ENCODE measurements at places on chromosomes 7 and 10. TPM values are rescaled to one million over a fixed set of nuclear protein-coding genes. Genes with fewer than 3 reads are reported as not detected.

DNA sequence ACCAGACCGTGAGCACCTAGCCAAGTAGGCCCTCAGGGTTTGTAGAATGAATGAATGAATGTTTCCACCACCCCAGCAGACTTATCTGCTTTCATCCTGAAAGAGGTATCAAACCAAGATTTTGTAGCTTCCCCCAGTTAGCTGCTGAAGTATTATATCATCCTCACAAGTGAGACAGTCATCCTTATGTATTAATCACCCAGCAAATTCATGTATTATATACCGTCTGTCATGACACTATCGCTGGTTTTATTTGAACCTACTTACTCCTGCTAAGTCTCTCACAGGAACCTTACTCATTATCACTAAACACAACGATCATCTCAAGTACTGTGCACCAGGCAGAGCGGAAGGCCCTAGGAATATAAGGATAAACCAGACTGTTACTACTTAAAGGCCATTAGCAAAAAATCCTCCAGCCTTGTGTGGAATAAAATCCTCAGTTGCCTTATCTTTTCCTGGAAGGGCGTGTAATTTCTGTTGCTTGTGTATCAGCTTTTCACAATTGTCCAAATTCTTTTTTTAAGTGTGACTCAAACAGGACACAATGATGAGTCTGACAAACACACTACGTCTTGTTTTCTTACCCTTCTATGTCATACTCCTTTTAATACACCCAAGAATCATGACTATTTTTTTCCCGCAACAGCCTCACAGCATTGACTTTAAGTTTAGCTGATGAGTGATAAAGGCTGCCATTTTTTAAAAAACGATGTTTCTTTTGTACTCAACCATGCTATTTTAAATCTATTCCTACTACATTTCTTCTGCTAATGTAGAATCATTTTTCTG lies 176.1 kb upstream of the KLF14 start:
- no peak overlapping the region for H3K27ac ChIP-seq
- no peak for DNase-seq
- H3K4me1 ChIP-seq = peaks cover 31% of the 10 kb centered on the region
- no peak overlapping the region for H3K4me3 ChIP-seq
- no peaks in the 10 kb centered on the region for H3K27me3 ChIP-seq

DNA sequence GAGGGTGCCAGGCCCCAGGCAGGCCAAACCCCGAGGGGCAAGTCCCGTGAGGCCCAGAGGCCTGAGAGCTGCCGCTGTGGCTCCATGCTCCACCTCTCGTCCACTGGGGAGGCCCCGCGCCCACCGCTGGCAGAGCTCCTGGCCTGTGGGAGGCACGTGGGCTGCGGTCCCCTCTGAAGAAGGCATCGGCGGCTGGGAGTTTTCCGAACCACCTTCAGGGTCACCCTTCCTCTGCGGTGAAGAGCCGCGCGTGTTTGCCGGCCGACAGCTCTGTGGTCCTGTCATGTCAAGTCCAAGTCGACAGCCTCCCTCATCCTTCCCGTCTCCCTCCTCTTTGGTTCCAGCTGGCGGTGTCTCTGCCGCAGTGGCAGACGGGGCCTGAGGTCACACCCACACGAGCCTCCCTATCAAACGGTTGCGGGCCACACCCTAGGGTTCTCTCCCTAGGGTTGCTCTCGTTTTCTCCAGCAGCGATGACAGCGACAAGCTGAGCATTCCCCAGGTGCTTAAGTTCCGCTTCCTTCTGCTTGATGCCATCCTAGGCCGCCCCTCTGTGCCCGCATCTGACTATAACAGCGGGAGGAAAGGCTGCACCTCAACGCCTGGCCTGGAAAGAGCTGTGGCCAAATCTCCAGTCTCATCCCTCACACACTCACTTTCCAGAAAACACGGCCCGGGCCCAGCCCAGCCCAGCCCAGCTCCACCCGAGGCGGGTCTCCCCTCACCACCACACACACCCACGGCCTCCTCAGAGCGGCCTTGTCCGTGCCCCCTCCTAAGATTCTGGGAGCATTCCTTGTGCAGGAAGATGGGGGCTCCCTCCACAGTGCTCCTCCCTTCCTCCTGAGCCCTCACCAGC lies 185.0 kb downstream of the ELFN1 start:
- H3K27me3 ChIP-seq = no peaks in the 10 kb centered on the region
- H3K36me3 ChIP-seq = no peaks in the 10 kb centered on the region
- peaks cover 56% of the 10 kb centered on the region for H3K4me1 ChIP-seq
- DNase-seq = peak; percentile 74

GRCh38 chr10:26725837-26726727 lies 28.6 kb downstream of the PDSS1 start:
- no peaks in the 10 kb centered on the region for H3K27me3 ChIP-seq
- H3K4me1 ChIP-seq = peaks cover 11% of the 10 kb centered on the region
- H3K4me3 ChIP-seq = no peak overlapping the region
- H3K36me3 ChIP-seq = no peaks in the 10 kb centered on the region

DNA sequence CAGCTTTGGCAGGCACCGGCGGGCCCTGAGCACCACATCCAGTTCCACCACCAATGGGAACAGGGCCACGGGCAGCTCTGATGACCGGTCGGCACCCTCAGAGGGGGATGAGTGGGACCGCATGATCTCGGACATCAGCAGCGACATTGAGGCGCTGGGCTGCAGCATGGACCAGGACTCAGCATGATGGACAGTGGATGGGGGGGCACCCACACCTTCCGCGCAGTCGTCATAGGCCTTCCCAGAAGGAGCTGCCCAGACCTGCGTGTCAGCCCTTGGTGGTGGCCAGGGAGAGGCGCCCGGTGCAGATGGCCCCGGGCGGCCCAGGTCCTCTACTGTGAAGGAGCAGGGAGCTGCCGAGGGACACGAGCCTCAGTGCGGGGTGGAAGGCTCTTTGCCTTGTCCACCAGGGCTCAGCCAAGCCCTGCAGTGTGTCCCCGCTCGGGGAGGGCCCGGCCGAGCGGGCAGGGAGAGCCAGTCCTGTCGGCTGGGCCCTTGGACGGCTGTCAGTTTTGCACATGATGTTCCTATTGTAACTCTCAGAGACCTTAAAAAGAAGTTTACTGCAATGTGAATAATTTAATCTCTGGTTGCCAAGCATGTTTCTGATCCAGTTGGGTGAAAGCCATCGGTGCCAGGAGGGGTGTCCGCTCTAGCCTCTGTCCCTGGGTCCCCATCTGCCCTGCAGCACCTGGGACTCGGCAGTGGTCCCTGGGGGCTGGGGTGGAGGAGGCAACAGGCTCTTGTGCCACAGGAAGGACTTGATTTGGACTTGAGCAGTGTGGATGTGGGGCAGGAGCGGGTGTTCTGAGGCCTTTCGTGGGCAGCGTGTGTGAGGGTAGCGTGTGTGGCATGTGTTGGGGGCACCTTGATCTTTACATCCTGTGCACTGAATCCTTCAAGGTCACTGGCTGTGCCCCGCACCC lies 12.6 kb downstream of the NACAD start:
- H3K27me3 ChIP-seq = no peaks in the 10 kb centered on the region
- H3K4me1 ChIP-seq = peaks cover 3% of the 10 kb centered on the region

GRCh38 chr7:70480927-70481569 lies 650.9 kb upstream of the GALNT17 start:
- no peak overlapping the region for H3K4me3 ChIP-seq
- no peak for DNase-seq

GPR85 gene
- 1.8 TPM for polyA plus RNA-seq

KCNH2 gene
- 1.3 TPM for polyA plus RNA-seq

STOX1 gene
- polyA plus RNA-seq = 0.29 TPM

GRCh38 chr7:29502133-29502532 lies 61.5 kb upstream of the PRR15 start:
- no peak overlapping the region for H3K27ac ChIP-seq
- no peak overlapping the region for H3K4me3 ChIP-seq
- no peaks in the 10 kb centered on the region for H3K27me3 ChIP-seq
- no peak for DNase-seq
- no peaks in the 10 kb centered on the region for H3K36me3 ChIP-seq

GRCh38 chr7:28836716-28837115 lies 121.4 kb downstream of the TRIL start:
- H3K4me3 ChIP-seq = no peak overlapping the region
- no peak for DNase-seq
- no peak overlapping the region for H3K27ac ChIP-seq
- no peaks in the 10 kb centered on the region for H3K27me3 ChIP-seq
- H3K36me3 ChIP-seq = no peaks in the 10 kb centered on the region

ANKRD30A gene
- not detected for polyA plus RNA-seq

DNA sequence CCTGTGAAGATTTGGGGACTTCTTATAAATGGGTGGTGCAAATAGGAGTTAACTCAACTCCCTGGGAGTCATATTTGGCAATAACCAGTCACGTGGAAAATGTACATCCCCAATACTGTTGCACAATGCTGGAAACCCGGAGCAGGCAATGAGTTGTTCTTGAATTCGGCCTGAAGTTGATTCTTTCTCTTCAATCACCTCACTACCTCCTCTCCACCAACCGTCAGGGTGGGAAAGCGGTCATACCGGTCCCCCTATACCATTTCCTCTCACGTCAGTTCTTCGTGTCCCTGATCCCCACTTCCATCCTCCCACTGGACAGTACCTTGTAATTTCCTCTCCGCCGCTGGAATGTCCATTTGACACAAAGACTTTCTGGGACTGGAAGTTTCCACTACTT lies 2.8 kb downstream of the GIMAP5 start:
- peaks cover 52% of the 10 kb centered on the region for H3K36me3 ChIP-seq
- H3K27me3 ChIP-seq = no peaks in the 10 kb centered on the region
- peak overlapping the region; percentile 29 for H3K27ac ChIP-seq
- no peak for DNase-seq
- peak overlapping the region; percentile 63 for H3K4me3 ChIP-seq

AOC1 gene
- 0.39 TPM for polyA plus RNA-seq

DNA sequence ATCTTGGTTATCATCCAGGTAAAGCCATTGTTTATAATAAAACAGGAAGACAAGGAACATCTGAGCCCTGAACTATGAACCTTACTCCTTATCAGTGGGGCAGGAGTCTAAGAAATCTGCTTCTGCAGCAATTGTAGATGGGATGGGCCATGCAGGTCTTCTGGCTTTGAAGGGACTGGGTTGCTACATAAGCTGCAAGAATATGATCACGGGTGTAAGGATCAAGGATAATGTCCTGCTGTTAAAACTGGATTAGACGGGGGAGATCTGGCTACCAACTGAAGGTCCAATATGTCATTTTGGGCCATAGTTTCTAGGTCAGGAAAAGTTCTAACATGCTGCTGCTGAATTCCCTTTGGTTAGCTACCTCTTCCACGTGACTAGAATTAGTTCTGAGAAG lies 1363.4 kb upstream of the CELF2 start:
- H3K36me3 ChIP-seq = no peaks in the 10 kb centered on the region
- H3K27ac ChIP-seq = no peak overlapping the region
- no peaks in the 10 kb centered on the region for H3K4me1 ChIP-seq
- H3K27me3 ChIP-seq = no peaks in the 10 kb centered on the region

DNA sequence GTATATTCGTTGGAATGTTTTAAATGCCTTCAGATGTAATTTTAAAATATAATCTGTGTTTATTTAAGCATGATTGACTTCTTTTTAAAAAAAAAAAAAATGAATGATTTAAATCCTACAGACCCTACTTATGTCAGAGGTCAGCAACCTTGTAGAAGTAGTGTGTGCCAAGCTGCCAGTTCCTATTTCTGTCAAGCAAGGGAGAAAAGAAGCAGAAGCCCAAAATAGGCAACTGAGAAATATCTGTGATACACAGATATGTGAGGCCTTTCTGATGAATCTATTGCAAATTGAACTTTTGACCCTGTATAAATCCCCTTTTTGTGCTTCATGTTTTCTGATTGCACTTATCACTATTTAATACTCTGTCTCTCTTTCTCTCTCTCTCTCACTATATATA lies 199.5 kb downstream of the LRRN3 start:
- H3K36me3 ChIP-seq = no peaks in the 10 kb centered on the region
- H3K4me3 ChIP-seq = no peak overlapping the region

DNA sequence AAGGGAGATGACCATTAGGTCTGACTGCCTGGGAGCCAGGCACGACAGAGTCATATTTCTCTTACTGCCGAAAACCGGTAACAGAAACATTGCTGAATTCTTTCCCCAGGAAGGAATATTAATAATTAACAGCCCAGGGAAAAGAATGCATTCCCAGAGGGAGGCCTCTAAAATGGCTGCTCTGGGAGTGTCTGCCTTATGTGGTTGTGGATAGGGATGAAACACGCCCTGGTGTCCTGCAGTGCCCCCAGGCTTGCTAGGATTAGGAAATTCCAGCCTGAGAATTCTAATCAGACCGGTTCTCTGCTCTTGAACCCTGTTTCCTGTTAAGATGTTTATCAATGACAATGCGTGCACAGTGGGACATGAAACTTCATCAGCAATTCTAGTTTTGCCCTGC lies 226.7 kb downstream of the GPAM start:
- DNase-seq = no peak
- no peak overlapping the region for H3K27ac ChIP-seq
- H3K4me3 ChIP-seq = no peak overlapping the region
- H3K27me3 ChIP-seq = no peaks in the 10 kb centered on the region

GRCh38 chr10:110207011-110207804 lies at the start of gene MXI1:
Gene MXI1 (plus strand): TSS chr10:110207605. CDS start chr10:110207809, 204 bp downstream.
- H3K27ac ChIP-seq = peak within 1 kb of the TSS; percentile 85
- H3K36me3 ChIP-seq = no peaks in the 10 kb centered on the region
- H3K27me3 ChIP-seq = peaks cover 35% of the 10 kb centered on the region
- DNase-seq = peak; percentile 91
- H3K4me1 ChIP-seq = peaks cover 27% of the 10 kb centered on the region
- H3K4me3 ChIP-seq = peak within 1 kb of the TSS; percentile 43

LRRN3 gene
- 0.50 TPM for polyA plus RNA-seq

DNA sequence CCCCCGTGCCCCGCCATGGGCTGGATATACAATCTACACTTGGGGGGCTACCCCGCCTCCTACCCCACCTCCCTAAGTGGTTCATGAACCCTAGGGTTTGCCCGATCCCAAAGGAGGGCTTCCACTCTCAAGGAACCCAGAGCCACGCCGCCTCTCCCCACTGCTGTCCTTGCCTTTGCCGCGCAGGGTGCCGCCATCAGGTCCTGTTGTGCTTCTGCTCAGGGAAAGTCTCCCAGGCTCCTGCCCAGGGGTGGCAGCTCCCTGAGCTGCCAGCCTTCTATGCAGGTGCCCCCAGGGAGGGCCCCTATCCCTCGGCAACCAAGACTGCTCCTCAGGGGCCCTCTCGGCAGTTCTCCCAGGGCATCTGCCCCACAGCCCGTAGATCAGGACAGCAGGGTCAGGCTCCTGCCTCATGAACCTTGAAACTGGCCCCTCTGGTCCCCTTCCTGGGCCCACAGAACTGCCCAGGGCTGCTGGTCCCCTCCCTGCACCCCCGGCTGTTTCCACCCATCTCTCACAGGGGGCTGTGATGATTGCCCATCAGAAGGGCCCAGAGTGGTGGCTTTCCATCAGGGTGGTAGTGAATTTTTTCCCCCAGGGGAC lies 13.0 kb upstream of the PCBD1 start:
- DNase-seq = no peak
- H3K36me3 ChIP-seq = no peaks in the 10 kb centered on the region
- no peaks in the 10 kb centered on the region for H3K4me1 ChIP-seq
- H3K27ac ChIP-seq = no peak overlapping the region
- no peak overlapping the region for H3K4me3 ChIP-seq
- no peaks in the 10 kb centered on the region for H3K27me3 ChIP-seq
